ENCODE measurements at places on chromosomes 1 and 21.
A peak's percentile ranks its signal among the peaks of the same experiment; 100 is the strongest.

- no peak for DNase-seq
Measured at GRCh38 chr1:177526201-177526600, 355.4 kb downstream of the BRINP2 start.

- DNase-seq, result no peak
Measured at GRCh38 chr21:8988696-8989095, 1532.7 kb upstream of the TPTE start.

- peak; percentile 47 for DNase-seq
Measured at GRCh38 chr1:213051127-213051880, at the start of gene RPS6KC1. Gene RPS6KC1, plus strand, starts transcription at chr1:213051241. Its CDS starts 164 bp downstream, at chr1:213051405.

- DNase-seq, result no peak
Measured at GRCh38 chr1:59367301-59368007, 70.6 kb downstream of the FGGY start.

Data from mesothelial cell of epicardium (in vitro differentiated cells).